Activated CD4-positive, alpha-beta T cell treated with anti-CD3 and anti-CD28 coated beads for 36 hours (primary cell): ENCODE measurements at places on chromosomes 1 and 21.

DNA sequence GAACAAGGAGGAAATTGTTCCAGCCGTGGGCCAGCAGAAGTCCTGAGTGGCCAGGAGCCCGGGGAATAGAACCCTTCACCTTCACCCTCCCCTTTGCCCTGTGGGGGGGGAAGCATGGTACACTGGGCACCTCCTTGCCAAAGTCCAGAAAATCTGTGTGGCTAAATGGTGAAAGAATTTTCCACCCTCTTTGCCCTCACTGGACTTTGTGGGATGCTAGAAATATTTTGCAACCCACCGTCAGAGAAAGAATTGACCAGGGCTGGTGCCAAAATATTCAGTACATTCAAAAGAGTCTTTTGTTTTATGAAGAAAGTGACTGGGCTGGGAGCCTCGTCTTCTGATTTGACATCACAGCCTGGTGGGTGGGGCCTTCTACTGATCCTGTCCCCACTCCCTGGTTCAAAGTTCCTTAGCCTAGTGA lies 14.6 kb downstream of the NFASC start:
- DNase-seq: no peak

GRCh38 chr1:113567427-113567826 lies 177.1 kb downstream of the MAGI3 start:
- DNase-seq: no peak

GRCh38 chr1:150995896-150996295 lies 10.8 kb downstream of the MINDY1 start:
- DNase-seq: peak; percentile 47

DNA sequence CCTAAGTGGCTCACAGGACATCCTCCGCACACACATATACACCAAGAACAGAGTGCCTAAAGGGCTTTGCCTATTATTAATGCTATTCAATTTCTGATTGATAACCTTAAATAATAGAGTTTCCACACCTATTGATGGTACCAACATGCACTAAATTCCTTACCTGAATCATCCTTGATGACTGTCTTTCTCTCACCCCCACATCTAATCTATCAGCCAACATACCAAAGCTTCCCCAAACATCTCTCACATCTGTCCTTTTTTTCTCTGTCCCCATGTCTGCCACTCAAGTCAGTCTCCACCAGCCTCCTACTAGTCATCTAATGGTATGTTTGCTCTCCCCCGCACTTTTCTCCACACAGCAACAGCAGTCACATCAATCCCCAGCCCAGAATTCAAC lies 174.4 kb downstream of the DSCAM start:
- DNase-seq: no peak

GRCh38 chr1:160997323-160998038 lies 23.5 kb downstream of the F11R start:
- DNase-seq: peak; percentile 71

DNA sequence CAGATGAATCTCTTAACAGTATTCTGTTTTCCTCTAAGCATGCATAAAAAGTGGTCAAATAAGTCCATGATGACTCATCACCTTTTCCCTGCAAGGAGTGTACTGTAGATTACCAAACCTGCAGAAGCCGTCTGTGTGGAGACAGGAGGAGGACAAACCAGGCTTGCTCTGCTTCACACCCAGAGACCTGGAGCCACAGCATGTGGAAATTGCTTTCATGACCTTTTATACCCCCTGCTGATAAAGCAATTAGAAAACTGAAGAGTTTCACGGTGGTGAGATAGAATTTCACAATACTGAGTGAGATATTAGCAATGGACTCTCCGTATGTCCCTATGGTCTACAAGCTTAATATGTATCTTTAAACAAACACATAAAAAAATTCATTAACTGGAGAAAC lies 9.4 kb downstream of the CORT start:
- no peak for DNase-seq

DNA sequence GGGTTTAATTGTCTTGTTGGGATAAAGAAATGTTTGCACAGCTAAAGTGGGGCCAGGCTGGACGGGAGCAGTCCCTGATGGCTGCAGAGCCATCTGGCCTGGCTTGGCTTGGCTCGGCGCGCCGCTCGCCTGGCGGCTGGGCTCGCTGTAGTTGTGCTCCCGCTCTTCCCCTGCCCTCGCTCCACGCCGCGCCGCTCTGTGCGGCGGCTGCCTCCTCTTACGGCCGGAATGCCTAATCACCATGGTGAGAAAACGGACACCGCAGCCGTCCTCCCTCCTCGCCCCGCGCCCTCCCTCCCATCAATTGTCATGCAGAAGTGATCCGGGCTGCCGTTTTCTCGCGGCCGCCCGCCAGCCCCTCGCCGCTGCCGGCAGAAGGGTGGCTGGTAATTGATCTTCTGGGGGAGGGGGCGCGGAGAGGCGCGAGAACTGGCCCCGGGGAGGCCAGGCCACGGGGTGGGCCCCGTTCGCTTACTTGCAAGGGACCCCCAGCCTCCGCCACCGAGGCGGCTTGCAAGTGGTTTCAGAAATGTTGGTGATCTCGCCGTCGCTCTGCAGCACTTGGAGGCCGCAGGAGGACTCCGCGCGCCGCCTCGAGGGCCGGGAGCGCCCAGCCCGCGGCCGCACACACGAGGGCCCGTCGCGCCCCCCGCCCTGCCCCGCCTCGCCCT lies 12.4 kb downstream of the RNF220 start:
- DNase-seq: peak; percentile 21

DNA sequence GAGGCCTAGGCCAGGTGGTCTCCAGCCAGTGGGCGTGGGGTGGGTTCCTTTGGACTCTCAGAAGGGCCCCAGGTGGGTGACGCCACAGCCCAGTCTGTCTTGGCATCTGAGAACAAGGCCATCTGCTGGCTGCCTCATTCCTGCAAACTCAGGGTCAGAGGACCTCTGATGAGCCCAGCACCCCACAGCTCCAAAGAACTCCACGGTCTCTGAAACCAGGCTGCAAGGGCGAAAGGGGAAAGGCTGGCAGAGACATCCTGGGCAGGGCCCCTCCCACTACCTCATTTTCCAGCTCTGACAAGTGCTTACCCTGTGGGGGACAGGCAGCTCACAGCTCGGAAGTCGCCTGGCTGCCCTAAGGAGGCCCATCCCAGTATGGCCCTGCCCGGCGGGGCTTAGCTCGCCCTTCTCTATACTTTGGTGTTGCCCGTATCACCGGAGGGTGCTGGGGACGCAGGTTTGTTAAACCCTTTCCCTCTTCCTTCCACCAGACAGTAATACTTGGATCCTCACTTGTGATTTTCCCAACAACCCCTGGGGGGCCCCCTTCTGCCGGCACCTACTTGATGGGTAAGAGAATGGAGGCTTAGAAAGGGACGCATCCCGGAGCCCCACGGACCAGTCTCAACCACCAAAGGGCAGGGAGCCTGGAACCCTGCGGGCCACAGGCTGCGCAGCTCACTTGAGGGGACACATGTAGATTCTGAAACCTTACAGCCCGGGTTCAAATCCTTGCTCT lies 10.9 kb upstream of the EDN2 start:
- peak; percentile 61 for DNase-seq

- no peak for DNase-seq
Measured at GRCh38 chr1:27285274-27285660, 36.7 kb upstream of the TMEM222 start.

- DNase-seq: peak; percentile 51
Measured at GRCh38 chr1:172764378-172764777, 105.5 kb downstream of the FASLG start.

- DNase-seq: no peak
Measured at GRCh38 chr1:56081173-56081572, 498.2 kb downstream of the PLPP3 start.

DNA sequence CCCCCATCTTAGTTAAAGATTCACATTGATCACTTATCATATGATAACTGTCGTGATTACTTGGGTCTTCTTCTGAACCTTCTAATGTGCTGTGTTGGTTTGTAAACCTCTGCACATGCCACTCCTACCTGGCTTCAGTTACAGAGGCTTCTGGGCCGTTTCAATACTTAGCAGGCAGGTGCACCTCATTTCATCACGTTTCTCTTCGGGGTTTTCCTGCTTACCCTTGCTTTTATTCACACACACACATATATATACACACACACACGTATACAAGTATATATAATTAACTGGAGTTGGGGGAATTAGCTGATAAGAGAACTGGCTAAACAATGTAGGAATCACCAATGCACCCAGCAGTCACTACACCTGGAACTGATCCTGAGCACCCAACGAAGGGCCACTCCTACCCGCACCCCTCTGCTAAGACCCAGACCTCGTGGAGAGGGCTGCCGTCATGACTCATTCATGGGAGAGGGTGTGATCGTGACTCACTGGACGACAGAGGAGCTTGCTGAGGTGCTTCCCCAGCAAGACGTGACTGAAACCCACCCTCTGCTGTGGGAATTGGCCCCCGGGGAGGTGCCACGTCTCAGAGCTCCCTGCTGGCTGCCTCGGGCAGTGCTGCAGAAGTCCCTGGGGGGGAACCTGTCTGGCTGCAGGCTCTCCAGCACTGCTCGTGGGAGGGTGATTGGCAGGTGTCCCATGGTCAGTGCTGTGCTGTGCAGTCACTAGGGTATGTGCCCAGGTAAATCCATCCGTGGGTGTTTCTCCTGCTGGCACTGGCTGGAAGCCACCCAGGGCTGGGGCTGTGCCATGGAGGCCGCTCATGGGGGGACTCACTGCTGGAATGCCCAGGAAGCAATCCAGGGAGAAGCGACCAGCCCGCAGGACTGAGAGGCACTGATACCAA lies 166.6 kb downstream of the DYRK1A start:
- peak; percentile 60 for DNase-seq

- no peak for DNase-seq
Measured at GRCh38 chr1:60425528-60425927, 352.0 kb upstream of the C1orf87 start.

DNA sequence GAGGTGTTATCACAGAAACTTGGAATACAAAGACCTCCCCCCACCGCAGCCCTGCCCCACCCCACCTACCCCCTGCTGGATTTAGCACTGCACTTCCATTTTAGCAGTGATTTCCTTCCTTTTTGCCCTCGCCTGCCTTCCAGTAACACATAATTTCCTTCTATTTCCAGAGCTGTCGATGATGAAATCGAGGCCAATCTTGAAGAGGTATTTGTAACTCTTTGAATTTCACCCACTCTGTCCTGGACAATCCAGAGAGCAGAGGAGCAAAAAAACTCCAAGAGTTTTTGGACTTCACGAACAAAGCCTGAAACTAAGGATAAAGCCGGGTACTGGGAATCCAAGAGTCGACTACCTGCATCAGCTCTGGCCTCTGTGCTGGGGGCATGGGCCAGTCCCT lies 49.1 kb downstream of the CAPN2 start:
- DNase-seq: no peak

- DNase-seq: no peak
Measured at GRCh38 chr1:161037661-161038522, 872 bp downstream of the TSTD1 start.

DNA sequence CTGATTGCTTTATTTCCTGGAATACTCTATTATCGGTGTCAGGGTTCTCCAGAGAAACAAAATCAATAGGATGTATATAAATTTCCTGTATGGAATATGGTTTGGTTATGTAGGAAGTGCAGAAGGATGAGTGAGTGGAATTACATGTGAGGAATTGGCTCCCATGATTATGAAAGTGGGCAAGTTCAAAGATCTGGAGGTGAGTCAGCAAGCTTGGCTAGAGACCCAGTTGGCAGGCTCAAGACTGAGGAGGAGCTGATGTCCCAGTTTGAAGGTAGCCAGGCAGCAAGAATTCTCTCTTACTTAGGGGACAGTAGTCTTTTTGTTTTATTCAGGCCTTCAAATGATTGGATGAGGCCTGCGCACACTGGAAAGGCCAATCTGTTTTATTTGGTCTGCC lies 57.5 kb downstream of the MAP3K7CL start:
- DNase-seq: no peak

- DNase-seq: peak; percentile 35
Measured at GRCh38 chr1:220803401-220804201, 16.9 kb downstream of the MTARC1 start.

GRCh38 chr1:21239221-21239620 lies 51.0 kb downstream of the ECE1 start:
- no peak for DNase-seq

GRCh38 chr1:203026031-203026665 lies at the start of gene PPFIA4:
Gene PPFIA4, plus strand, starts transcription at chr1:203026491. Its CDS starts 12,518 bp downstream, at chr1:203039009.
- peak; percentile 95 for DNase-seq

DNA sequence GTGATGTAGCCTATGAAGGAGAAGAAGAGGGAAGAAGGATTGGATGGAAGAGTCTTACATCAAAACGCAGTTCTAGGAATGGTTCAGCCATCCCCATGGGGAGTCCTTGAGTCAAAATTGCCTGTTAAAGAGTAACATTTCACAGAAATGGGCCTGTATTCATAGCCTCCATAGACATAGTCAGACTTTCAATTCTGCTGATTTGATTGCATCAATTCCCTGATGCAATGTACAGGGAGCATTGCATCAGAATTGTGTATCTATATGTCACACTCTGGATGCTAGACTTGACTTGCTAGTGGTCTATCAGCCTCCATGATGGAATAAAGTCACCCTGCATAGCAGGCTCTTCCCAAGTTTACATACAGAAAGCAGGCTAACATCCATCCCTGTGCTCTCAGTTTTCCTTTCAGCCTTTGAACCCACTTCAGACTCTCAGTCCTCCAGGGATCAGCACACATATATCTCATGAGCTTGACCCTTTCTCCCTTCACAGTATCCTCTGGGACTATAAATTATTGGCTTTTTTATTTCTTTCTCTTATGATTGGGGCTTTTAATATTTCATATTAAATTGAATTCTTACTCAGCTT lies 1111.7 kb upstream of the B3GALT2 start:
- peak; percentile 24 for DNase-seq

GRCh38 chr1:172837816-172838679 lies 179.1 kb downstream of the FASLG start:
- DNase-seq: peak; percentile 29

DNA sequence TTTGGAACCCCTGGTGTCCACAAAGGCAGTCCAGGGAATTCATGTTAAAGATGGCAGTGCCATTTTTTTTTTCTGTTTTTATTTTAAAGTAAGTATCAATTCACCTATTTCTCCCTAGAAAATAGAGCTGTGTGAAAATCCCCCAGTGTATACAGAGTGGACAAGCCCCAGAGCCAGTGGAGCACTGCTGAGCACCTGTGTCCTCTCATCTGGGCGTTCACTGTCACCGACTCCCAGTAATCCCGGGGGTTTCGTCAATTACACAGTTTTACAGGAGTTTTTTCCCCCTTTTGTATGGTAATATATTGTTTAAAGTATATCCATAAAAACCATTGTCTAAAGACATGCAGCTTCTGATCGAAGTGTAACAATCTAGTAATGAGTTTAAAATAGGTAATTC lies 175.8 kb downstream of the SDCCAG8 start:
- no peak for DNase-seq

- DNase-seq: no peak
Measured at GRCh38 chr1:20137604-20138003, 1.5 kb upstream of the PLA2G2F start.

- DNase-seq: peak; percentile 43
Measured at GRCh38 chr1:38533772-38534472, 325.6 kb downstream of the RRAGC start.

- DNase-seq: no peak
Measured at GRCh38 chr1:59494145-59494833, 197.4 kb downstream of the FGGY start.

DNA sequence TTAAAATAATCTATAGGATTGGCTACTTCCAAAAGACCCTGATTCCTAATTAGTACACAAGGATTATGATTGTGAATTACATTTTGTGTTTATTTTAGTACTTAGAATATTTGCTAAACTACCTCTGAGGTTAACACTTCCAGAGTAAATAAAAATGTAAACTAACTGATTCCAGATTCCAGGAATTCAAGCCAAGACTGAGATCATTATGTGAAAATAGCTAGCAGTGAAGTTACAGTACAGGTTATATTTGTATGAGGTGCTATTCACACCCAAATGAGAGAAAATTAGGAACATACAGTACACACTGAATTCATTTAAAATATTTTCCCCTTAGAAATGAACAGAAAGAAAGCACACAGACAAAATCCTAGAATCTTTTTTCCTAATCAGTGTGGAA lies 28.8 kb downstream of the TTLL7 start:
- no peak for DNase-seq

GRCh38 chr1:43975249-43975961 lies 645 bp downstream of the ATP6V0B start:
- DNase-seq: peak; percentile 45
